ENCODE measurements at places on chromosomes 16 and 17.

GRCh38 chr17:62705156-62705777 lies 77.8 kb downstream of the MRC2 start:
- peaks cover 34% of the 10 kb centered on the region for H3K27me3 ChIP-seq
- no peaks in the 10 kb centered on the region for H3K36me3 ChIP-seq
- H3K4me3 ChIP-seq = no peak overlapping the region
- peaks cover 6% of the 10 kb centered on the region for H3K4me1 ChIP-seq

DNA sequence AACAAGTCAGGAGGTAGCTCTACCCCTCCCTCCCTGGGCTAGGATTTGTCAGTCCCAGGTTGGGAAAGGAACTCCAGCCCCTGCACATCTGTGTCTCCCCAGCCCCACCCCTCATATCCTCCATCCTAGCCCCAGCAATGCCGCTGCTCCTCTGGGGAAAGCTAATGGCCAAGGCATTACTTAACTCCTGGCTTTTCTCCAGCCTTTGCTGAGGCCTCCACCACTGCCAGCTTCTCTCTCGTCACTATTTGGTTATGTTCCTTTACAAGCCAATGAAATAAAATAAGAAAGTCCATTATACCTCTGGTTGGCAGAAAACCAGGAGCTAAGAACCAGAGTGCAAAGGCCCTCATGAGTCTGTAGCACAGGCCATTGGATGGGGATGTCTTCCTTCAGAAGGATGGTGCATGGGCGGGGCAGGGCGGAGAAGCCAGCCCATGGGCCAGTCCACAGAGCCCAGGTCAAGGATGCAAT lies 171.0 kb downstream of the CCDC182 start:
- no peaks in the 10 kb centered on the region for H3K36me3 ChIP-seq
- peak overlapping the region; percentile 55 for H3K27ac ChIP-seq
- H3K27me3 ChIP-seq = no peaks in the 10 kb centered on the region
- peaks cover 43% of the 10 kb centered on the region for H3K4me1 ChIP-seq

DNA sequence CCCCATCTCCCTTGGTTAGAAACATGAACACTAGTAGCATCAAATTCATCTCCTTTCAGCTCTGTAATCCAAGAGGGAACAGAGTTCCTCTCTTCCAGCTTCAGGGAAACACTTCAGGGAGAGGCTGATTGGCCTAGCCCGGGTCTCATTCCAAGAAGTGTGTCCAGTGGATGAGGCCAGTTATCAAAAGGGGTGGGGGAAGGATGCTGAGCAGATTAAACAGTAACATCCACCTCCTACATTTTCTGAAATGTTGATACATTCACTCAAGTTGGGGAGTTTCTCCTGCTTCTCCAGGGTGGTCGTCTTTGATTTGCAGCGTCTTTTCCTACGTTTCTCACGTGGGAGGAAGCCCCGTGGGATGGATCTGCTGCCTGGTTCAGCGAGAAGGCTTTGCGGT lies 62.9 kb upstream of the WSB1 start:
- DNase-seq = no peak
- H3K4me1 ChIP-seq = no peaks in the 10 kb centered on the region
- H3K27ac ChIP-seq = no peak overlapping the region
- H3K27me3 ChIP-seq = no peaks in the 10 kb centered on the region

- peaks cover 52% of the 10 kb centered on the region for H3K36me3 ChIP-seq
- H3K4me3 ChIP-seq = no peak overlapping the region
- H3K4me1 ChIP-seq = peaks cover 25% of the 10 kb centered on the region
- DNase-seq = no peak
- H3K27me3 ChIP-seq = no peaks in the 10 kb centered on the region
These were observed 1.8 kb downstream of the ALYREF start for GRCh38 chr17:81889602-81890001.

DNA sequence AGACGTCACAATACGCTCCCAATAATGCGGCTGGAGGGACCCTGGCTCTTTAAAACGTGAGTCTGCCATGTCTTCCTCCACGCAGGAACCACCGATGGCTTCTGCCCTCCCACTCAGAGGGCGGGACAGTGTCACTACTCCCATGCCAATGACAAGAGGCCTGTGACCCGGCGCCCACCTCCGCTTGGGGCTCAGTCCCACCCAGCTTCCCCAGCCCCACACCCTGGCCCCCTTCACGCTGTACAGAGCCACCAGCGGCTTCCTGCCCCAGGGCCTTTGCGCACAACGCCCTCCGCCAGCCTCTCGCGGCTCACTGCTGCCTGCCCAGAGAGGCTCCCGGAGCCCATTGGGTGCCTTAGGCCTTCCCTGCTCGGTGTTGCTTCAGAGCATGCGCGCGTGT lies 29.5 kb upstream of the ZNF469 start:
- no peak overlapping the region for H3K27ac ChIP-seq
- H3K27me3 ChIP-seq = peaks cover 3% of the 10 kb centered on the region
- no peaks in the 10 kb centered on the region for H3K36me3 ChIP-seq
- no peaks in the 10 kb centered on the region for H3K4me1 ChIP-seq
- no peak overlapping the region for H3K4me3 ChIP-seq
- DNase-seq = no peak

DNA sequence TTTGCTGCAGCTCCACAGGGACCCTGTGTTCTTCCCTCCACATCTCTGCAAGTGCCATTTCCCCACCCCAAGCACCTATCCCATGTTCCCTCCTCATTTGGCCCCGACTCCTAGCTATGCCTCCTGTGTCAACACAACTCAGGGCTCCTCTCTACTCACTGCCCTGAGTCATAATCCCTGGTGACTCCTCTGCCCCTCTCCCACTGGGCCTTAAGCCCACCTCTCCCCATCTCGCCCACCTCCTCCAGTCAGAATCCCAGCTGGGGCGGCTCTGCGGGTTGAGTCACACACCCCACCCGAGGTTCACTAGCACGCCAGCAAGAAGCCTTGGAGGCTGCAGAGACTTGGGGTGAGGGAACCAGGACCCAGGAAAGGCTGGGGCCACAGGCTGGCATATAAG lies 346.2 kb downstream of the FOXL1 start:
- H3K4me1 ChIP-seq = peaks cover 8% of the 10 kb centered on the region
- no peaks in the 10 kb centered on the region for H3K27me3 ChIP-seq
- no peak overlapping the region for H3K4me3 ChIP-seq
- H3K27ac ChIP-seq = no peak overlapping the region

- no peaks in the 10 kb centered on the region for H3K36me3 ChIP-seq
- H3K4me1 ChIP-seq = no peaks in the 10 kb centered on the region
- H3K4me3 ChIP-seq = no peak overlapping the region
- no peak overlapping the region for H3K27ac ChIP-seq
- no peak for DNase-seq
These were observed 370.3 kb upstream of the TOM1L1 start for GRCh38 chr17:54530398-54530797.

DNA sequence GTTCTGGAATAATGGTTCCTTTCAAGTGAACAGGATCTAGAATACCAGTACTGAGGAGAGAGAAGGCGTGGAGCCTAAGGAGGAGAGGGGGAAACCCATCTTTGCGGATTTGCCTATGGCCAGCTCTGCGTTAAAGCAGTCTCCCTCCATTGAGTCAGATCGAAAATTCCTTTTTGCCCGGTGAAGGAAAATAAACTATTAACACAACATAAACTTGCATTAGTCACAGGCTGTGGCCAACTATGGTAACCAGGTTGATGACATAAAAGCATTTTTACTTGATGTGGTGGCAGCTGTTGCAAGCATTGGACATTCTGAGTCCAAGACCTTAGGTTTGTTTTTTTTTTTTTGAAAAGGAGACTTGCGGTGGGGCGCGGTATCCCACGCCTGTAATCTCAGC lies 8.9 kb downstream of the LDAF1 start:
- peak overlapping the region; percentile 6 for H3K27ac ChIP-seq
- no peaks in the 10 kb centered on the region for H3K27me3 ChIP-seq
- H3K36me3 ChIP-seq = peaks cover 44% of the 10 kb centered on the region
- H3K4me3 ChIP-seq = no peak overlapping the region

DNA sequence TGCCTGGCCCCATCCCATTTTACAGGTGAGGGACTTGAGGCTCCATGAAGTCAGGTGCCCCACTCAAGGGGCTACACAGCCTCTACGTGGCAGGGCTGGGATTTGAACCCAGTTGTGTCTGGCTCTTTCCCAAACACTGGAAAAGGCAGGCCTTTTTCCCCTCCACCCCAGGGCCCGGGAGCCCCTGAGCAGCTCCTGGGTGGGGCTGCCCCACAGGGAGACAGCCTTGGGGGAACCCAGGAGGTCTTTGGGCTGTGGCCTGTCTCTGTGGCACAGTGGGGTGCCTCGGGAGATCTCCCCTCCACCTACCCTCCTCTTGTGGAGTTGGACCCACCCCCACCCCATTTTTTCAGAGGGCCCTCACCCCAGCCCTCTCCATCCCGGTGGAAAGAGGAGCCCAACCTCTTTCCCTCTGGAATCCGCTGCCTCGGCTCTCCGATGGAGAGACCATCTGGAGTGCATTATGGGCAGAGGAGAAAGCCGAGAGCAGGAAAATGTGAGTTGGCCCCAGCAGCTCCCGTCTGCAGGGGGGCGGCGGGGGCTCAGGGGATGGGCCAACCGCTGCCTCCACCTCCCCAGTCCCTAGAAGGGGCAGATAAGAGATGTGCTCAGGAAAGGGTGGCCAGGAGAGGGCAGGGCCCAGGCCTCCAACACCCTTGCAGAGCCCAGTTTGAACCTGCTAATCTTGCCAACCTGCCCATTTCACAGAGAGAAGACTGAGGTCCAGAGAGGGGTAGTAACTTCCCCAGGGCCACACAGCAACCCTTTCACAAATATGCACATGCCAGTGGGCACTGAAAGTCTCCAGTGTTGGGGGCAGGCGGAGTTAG lies 15.4 kb upstream of the TMEM92 start:
- peak; percentile 36 for DNase-seq
- H3K27ac ChIP-seq = peak overlapping the region; percentile 61
- no peaks in the 10 kb centered on the region for H3K27me3 ChIP-seq
- peaks cover 46% of the 10 kb centered on the region for H3K4me1 ChIP-seq
- no peak overlapping the region for H3K4me3 ChIP-seq
- H3K36me3 ChIP-seq = no peaks in the 10 kb centered on the region

GRCh38 chr17:68850749-68851510 lies 104.3 kb downstream of the ABCA8 start:
- H3K27ac ChIP-seq = no peak overlapping the region
- no peak for DNase-seq
- H3K4me3 ChIP-seq = no peak overlapping the region

DNA sequence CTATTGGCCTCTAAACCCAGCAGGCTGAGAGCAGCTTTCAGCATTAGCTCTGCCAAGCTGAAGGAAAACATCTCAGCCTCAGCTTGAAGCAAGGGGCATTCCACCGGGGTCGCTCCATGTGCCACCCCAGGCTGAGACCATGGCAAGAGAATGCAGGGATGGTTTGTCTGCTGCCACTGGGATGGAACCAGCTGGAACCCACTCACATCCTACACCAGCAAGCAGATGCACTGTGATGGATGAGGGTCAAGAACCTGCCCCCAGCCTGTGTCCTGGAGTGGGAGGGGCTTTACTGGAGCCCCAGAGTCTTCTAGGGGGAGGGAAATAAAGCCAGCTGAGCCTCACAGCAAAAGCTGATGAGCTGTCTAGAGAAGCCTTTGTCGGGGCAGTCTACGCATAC lies 51.9 kb downstream of the C16orf95 start:
- no peaks in the 10 kb centered on the region for H3K36me3 ChIP-seq
- H3K4me1 ChIP-seq = no peaks in the 10 kb centered on the region
- no peak for DNase-seq

DNA sequence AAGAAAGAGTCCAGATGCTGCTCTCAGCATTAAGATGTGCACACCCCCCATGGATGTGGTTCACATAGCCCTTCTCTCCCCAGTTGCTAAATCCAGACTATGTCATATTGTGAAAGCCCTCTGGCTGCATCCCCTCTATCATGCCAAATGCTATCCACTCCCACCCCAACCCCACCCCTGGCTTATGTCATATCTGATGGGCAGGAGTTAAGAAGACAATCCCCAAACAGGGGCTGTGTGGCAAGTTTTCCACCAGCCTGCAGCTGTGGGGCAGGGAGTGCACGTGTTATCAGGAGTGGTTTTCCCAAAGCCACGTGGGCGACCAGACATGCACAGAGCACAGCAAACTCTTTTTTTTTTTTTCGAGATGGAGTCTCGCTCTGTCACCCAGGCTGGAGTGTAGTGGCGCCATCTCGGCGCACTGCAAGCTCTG lies 10.0 kb downstream of the FAM117A start:
- H3K4me3 ChIP-seq = no peak overlapping the region
- no peaks in the 10 kb centered on the region for H3K36me3 ChIP-seq
- no peaks in the 10 kb centered on the region for H3K27me3 ChIP-seq

GRCh38 chr16:3467182-3467581 lies 23.7 kb downstream of the NAA60 start:
- peaks cover 48% of the 10 kb centered on the region for H3K4me1 ChIP-seq
- H3K4me3 ChIP-seq = no peak overlapping the region
- DNase-seq = no peak
- no peaks in the 10 kb centered on the region for H3K27me3 ChIP-seq
- H3K27ac ChIP-seq = no peak overlapping the region

DNA sequence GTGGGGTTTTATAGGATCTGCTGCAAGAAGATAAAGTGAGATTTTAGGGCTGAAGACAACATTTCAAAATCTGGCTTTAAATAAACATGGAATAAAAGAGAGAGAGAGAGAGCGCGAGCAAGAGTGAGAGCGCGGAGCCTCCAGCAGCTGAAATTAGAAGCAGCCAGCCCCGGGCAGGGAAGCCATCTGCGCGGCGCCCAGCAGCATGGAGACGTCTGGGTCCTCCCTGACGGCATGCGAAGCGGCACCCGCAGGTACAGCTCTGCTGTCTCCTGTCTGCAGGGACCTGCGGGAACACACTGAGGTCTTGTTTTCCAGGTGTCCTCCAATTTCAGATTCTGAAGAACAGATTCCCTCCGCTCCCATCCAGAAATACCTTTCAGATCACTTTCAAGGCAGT lies 7.9 kb upstream of the BAIAP2 start:
- H3K36me3 ChIP-seq = no peaks in the 10 kb centered on the region
- DNase-seq = no peak
- H3K4me3 ChIP-seq = no peak overlapping the region
- H3K27me3 ChIP-seq = peaks cover 73% of the 10 kb centered on the region
- peaks cover 30% of the 10 kb centered on the region for H3K4me1 ChIP-seq
- no peak overlapping the region for H3K27ac ChIP-seq

- H3K27ac ChIP-seq = no peak overlapping the region
- no peak overlapping the region for H3K4me3 ChIP-seq
- no peaks in the 10 kb centered on the region for H3K4me1 ChIP-seq
These were observed 19.8 kb downstream of the JPH3 start for GRCh38 chr16:87621976-87622713.

DNA sequence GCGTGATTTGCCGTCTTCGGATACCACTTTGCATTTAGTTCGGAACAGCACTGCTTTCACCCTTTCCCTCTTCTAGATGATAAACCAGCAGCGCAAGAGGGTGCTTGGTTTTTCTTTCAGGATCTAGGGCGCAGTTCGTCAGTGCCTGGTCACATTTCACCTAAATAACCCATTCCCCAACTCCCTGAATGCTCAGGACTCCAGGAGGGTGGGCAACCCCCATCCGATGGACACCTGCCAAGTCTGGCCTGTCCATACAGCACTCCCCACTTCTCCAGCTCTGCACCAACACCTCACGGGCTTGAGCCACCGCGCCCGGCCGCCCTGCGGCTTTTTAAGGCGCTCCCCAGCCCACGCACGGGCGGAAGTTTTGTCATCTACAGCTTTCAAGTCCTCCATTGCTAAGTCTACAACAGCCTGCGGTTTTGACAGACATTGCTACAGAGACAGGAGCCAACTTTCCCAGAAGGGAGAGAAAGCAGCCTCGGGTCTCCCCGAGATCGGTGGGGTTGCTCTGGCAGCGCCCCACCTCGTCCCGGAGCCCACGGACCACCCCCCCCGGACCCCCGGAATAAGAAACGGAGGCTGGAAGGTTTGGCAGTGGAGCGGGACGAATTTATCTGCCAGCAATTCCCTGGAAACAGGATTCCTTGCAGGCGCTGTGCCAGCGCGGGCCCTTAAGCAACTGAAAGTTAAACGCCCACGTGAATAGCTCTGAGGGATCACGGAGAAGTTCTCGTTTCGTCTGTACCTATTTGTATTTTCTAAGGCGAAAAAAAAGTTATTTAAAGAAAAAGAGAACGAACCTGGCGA lies 38.6 kb upstream of the SLFN13 start:
- H3K4me3 ChIP-seq = peak overlapping the region; percentile 44
- DNase-seq = no peak
- H3K36me3 ChIP-seq = no peaks in the 10 kb centered on the region
- H3K27ac ChIP-seq = no peak overlapping the region
- H3K27me3 ChIP-seq = peaks cover 75% of the 10 kb centered on the region
- H3K4me1 ChIP-seq = peaks cover 11% of the 10 kb centered on the region
